ENCODE measurements at places on chromosomes 6 and 20.

- no peak for DNase-seq
Measured at GRCh38 chr6:92827104-92827503, 592.3 kb downstream of the EPHA7 start.

GRCh38 chr6:25016014-25016720, 80.4 kb upstream of the RIPOR2 start:
- no peak for DNase-seq

DNA sequence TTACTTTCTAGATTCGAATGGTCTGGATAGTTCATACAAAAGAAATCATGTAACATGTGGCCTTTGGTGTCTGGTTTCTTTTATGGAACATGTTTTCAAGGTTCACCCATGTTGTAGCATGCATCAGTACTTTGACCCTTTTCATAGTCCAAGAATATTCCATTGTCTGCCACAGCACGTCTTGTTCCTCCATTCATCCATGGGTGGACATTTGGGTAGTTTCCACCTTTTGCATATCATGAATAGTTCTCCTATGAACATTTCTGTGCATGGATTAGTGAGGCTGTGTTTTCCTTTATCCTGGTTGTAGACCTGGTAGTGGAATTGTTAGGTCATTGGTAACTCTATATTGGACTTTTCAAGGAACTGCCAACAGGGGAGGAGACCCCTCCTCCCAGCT, 31.7 kb downstream of the GSTA3 start:
- no peak for DNase-seq

GRCh38 chr6:19380293-19380692, 456.9 kb upstream of the ID4 start:
- DNase-seq: no peak

GRCh38 chr6:19608546-19608945, 228.6 kb upstream of the ID4 start:
- no peak for DNase-seq

- DNase-seq: no peak
Measured at GRCh38 chr20:48786951-48787705, 40.7 kb downstream of the PREX1 start.

- DNase-seq: no peak
Measured at GRCh38 chr6:44925100-44925739, 402.9 kb upstream of the RUNX2 start.

DNA sequence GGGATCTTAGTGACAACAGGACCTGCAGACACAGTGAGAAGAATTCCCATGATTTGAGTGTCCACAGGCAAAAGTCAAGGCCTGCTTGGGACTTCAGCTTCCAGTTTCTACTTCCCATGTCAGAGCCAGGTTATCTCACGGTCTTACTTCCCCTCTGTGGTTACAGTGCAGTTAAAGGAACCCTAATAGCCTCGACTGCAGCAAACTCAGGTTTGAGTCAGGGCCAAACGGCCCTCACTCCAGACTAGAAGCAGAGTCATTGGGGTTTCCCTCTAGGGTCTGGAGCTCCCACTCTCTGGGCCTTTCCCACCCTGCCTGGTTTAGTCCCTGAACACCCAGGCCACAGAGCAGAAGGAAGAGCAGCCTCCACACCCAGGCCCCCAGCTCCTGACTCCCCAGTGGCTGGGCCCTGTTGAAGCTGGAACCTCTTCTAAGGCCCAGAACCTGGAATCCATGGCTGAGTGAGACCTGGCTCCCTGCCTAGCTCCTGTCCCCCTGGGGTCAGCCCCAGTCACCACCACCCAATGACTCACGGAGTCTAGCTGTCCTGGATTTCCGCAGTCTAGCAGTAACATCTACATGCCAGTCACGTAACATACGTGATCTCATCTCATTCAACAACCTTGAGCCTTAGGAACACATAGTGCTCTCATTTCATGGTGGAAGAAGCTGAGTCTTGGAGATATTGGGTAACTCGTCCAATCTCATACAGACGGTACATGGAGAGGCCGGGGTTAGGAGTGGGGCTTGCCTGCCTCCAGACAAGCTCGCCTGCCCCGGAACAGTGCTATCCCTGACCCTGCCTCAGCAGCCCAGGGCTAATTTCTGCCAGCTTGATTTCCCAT, 9.2 kb upstream of the GHRH start:
- no peak for DNase-seq

- no peak for DNase-seq
Measured at GRCh38 chr6:22401206-22401605, 104.4 kb upstream of the PRL start.

DNA sequence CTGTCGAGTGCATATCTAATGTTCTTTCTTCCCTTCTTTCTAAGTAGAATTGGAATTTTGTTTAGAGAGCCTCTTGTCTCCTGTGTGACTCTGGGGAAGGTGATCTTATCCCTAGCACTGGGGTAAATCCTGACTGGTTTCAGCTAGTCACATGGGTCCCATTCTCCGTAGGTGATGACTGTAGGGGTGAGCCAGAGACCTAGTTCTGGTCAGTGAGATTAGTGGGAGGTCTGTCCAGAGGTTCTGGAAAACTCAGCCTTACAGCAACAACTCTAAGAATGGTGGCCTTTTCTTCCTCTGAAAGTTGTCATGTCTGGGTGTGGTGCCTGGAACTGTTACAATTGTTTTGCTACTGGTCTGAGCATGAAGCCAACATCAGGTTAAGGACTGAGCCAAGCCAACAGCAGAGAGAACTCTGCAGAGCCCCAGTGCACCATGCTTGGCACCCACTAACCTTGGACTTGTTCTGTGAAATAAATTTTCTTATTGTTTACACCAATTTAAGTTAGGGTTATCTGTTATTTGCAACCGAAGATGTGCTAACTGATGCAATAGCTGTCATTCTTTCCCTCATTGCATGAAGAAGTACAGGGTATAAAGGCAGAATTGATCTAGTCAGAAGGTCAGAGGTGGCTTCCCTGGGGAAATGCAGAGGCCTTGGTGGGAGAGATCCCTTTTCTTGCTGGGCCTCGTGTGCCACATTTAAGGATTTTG, 56.8 kb upstream of the TULP4 start:
- no peak for DNase-seq

DNA sequence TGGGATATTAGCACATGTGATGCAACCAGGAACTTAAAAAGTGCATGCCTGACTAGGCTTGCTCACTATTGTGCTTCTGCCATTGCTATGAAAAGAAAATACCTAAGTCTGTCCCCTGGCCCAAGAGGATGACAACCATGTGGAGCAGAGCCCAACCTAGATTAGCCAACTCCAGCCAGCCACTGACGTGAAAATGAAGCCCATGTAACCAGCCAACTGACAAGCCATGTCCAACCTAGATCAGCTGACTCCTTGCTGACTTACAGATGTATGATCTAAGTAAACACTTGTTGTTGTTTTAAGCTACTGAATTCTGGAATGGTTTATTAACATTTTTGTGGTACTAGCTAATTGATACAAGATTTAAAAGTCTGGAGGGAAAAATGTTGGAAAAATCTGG, 47.5 kb downstream of the PIGU start:
- DNase-seq: no peak

- no peak for DNase-seq
Measured at GRCh38 chr6:62746968-62747367, 460.9 kb upstream of the KHDRBS2 start.

DNA sequence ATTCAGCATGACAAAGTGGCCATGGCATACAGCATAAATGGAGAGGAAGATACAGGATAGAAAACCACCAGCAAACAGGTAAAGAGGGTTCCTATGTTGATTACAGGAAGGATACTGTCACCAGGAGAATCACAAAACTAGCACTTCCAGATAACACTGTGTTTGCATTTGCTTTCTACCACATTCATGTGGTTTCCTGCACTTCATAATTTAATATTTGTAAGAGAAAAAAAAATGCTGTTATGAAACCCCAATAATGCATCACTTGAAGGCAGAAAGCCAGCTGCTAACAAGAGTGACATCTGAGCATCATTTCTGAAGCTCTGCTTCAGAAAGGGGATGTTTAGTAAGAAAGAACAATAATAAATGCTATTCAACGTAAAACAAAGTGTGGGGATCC, 106.6 kb downstream of the ATXN1 start:
- no peak for DNase-seq

DNA sequence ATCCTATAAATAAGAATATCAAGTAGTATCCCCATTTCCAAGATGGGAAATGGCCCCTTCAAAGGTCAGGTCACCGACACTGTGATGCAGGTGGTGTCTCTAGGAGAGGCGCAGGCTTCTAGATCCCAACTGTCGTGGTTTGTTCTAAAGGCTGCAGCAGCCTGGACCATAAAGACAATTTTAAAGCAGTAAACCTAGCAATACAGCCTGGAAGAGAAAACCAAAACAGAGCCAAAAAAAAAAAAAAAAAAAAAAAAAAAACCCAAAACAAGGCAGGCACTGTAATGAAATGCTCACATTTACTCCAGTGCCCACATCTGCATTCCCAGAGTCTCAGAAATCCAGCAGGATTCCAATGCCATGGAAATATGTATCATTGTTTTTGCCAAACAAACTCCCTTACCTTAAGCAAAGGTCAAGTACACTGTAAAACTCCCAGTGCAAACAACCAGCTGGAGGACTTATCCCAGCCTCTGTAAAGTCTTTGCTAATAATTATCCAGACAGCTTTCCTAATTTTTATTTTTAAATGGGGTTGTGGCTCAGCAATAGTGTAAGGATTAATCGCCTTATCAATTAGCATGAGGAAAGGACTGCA, 98.2 kb downstream of the PSMG4 start:
- DNase-seq: no peak

- DNase-seq: no peak
Measured at GRCh38 chr6:156790711-156791319, 13.6 kb downstream of the ARID1B start.

- DNase-seq: no peak
Measured at GRCh38 chr6:118974790-118975189, 39.8 kb upstream of the MCM9 start.

DNA sequence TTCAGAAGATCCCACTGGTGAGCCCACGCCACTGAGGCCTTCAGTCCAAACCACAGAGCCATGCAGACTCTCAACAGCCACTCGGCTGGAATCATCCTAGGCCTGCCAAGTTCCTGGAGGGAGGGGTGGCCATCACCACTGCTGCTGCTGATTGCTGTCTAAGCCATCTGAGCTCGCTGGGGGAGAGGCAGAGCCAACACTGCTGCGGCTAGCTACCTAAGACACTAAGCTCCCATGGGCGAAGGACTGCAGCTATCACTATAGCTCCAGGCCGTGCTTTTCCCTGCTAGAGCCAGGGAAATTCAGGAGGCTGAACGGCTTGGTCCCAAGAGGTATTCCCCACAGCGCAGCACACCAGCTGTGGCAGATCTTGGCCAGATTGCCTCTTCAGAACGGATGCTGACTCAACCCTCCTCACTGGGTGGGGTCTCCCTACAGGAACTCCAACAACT, 73.6 kb downstream of the TBC1D32 start:
- no peak for DNase-seq

- no peak for DNase-seq
Measured at GRCh38 chr6:52362443-52363227, 684 bp downstream of the PAQR8 start.

DNA sequence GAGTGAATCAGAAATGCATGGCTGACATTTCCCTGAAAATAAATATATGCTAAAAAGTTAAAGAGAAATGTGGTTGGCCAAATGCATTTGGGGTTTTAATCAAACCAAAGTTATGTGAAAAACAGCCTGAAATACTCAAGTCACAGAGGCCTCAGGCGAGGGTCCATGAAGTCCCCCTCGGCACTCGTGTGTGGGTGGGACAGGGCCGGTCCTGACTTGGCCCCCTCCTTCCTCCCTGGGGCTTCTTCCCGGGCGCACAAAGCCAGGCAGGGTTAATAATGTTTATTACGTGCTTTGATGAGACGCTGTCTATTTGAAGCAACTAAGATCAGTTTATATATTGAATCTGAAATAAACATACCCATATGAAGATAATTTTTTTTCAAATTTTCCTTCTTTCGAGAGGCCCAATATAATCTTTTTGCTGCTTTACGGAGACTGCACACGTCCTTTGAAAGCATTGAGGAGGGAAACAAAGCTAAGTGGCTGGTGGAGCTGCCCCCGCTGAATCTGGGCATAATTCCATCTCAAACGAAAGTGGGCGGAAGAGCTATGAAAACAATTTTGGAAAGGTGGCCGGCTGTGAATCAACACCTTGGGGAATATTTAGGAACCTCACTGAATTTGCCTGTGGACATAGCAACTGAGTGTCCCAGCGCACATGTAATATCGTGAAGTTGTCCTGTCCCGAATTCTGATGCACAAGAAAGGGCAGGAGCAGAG, 55.8 kb upstream of the SMOC2 start:
- DNase-seq: no peak

GRCh38 chr6:32974541-32975308, 6.3 kb downstream of the BRD2 start:
- DNase-seq: no peak

DNA sequence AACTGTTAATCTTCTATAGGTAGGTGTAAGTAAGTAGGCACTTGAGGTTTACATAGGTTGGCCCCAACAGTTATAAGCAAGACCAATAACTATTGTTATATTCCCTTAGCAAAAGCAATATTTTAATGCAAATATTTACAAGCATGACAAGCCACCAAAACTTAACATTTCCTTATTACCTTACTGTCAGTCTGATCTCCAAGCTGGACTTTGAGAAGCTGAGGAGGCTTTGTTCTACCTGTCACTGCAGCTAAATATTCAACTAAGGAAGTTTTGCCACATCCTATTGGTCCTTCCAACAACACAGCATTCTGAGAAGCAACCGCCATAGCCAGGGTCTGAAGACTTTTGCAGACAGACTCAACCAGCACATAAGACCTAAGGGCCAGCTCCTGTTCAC, 29.6 kb downstream of the MDN1 start:
- no peak for DNase-seq

GRCh38 chr20:18016772-18017171, 40.9 kb downstream of the OVOL2 start:
- DNase-seq: no peak

- peak; percentile 37 for DNase-seq
Measured at GRCh38 chr6:166955865-166956443, 396 bp downstream of the RNASET2 start.

- DNase-seq: no peak
Measured at GRCh38 chr6:158816803-158817727, 2.1 kb downstream of the EZR start.

GRCh38 chr6:78746457-78746856, 120.9 kb upstream of the IRAK1BP1 start:
- no peak for DNase-seq

GRCh38 chr6:41894366-41895299, 542 bp downstream of the USP49 start:
- no peak for DNase-seq

- no peak for DNase-seq
Measured at GRCh38 chr20:53244711-53245110, 272.6 kb downstream of the TSHZ2 start.

DNA sequence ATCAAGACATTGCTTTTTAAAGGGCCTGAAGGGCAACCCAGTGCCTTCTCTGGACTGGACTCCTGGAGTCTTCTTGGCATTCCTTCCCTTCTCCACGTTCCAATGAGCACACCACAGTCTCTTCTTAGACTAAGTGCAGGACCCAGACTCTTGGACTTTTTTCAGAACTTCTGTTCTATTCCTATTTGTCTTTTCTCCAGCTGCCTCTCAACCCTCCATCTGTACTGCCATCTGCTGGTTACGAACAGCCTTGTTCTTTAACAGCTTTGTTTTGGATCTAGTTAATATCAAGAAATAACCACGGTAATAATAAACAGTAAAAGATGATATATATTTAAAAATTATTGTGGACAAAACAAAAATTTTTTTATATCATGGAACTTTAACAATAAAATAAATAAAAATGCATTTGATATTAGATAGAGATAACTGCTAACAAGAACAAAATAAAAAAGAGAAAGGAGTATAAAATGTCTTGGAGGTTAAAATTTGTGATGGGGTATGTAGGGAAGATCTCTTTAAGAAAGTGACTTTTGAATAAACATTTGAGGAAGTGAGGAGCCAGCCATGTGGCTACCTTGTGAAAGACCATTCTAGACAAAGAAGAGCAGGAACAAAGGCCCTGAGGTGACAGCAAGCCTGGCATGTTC, 105.1 kb upstream of the HCRTR2 start:
- peak; percentile 18 for DNase-seq

Measured in PC-9 (cell line).